ENCODE measurements at places on chromosomes 2 and 18.

DNA sequence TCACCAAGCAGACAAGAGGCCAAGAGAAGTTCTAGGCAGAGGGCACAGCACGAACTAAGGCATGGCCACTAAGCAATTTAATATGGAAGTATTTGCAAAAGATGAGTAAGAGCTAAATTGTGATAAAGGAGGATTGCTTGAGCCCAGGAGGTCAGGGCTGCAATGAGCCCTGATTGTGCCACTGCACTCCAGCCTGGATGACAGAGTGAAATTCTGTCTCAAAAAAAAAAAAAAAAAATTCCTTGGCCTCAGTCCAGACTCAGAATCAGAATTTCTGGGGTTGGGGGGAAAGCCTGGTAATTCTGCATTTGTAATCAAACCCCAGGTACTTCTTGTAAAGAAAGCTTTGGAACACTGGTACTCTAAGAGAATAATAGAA is 46.8 kb upstream of the RTN4 start:
- no peak for DNase-seq

- DNase-seq = no peak
Observed at GRCh38 chr2:74316627-74317295, 26.5 kb downstream of the SLC4A5 start.

- DNase-seq = no peak
Observed at GRCh38 chr2:60505880-60506260, 47.6 kb downstream of the BCL11A start.

- DNase-seq = no peak
Observed at GRCh38 chr2:128315829-128316776, 2.6 kb downstream of the HS6ST1 start.

DNA sequence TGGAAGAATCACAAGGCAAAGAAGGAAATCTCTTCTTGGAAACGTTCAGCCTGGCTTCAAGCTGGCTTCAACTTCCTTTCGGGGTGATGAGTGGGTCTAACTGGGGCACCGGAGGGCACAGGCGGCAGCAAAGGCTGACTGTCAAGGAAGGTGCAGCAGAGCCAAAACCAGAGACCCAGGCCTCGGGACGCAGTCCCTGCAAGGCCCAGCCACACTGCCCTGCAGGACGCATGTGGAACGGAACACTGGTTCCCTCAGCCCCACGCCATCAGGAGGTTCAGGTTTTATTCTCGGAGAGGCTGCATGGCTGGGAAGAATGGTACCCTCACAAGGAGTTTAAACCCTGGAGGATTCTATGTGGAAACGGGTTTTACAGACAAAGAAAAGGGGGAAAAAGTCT is 165.5 kb downstream of the HDAC4 start:
- no peak for DNase-seq

GRCh38 chr2:25355270-25355669 is 13.5 kb upstream of the DNMT3A start:
- no peak for DNase-seq

- no peak for DNase-seq
Observed at GRCh38 chr2:232610081-232610480, 23.3 kb upstream of the EFHD1 start.

Measured in T-helper 2 cell (primary cell).